Fibroblast of upper back skin (primary cell): ENCODE measurements at places on chromosomes 3 and 15.
A peak's percentile ranks its signal among the peaks of the same experiment; 100 is the strongest.

GRCh38 chr3:12273045-12273695 is 15.7 kb upstream of the PPARG start:
- no peak for DNase-seq

DNA sequence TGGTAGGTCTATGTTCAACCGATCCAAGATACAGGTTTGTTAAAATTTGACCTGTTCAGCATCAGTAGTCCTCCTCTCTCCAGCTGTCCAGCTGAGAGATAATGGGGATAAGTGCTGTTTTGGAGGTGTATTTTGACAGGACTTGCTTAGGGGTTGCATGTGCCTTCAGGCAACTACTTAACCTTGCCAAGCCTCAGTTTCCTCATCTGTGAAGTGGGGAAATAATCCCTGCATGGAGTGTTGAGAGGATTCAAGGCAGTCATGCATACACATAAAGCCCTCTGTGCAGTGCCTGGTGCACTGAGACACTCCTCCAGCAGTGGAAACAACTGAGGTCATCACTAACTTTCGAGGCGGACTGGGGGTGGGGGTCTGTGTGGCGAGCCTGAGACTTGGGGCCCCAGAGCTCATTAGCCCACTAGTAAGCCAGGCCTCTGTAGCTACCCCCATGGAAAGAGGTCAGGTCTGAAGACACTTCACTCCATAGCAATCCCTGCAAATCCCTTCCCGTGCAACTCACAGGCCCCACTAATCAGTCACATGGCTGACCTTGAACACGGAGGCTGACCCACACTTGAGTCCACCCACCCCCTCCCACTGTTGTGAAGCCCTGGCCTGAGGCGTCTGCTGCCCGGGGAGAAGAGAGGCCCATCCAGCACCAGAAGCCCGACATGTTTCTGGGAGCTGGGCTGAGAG is 25.9 kb upstream of the SLC6A6 start:
- no peak for DNase-seq

GRCh38 chr3:14861446-14862302 is 42.9 kb downstream of the FGD5 start:
- no peak for DNase-seq

DNA sequence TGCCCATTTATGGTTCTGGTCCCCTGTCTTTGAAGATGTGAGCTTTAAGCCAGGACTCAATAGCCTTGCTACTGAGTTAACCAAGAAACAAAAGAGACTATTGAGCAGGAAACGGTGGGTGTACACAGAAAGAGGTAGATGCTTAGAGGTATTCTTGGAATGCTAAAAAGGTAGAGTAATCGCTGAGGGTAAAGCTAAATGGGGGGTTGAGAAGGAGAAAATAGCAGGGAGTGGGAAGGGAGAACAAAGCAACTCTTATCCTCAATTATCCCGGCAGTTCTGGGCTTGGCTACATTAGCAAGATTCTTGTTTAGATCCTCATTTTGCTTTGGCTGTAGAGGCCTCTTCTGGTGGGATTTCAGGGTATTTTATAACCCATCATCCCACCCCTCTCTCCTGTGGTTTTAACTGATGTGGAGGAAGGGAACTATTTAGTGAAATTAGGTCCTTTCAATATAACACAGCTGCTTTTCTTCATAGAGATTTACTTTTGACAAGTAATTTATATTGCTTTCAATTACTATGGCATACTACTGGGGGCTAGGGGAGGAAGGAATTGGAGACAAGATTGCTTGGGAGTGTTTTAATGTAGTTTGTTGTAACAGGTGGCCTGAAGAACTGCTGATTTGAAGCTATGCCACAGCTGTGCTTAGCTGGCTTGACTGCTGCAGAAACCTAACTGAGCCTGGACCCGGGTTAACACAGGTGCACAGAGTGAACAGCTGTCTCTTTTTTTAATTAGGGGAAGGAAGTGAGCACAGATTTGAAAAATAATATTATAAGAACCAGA is 234.3 kb upstream of the CCDC54 start:
- DNase-seq: no peak

DNA sequence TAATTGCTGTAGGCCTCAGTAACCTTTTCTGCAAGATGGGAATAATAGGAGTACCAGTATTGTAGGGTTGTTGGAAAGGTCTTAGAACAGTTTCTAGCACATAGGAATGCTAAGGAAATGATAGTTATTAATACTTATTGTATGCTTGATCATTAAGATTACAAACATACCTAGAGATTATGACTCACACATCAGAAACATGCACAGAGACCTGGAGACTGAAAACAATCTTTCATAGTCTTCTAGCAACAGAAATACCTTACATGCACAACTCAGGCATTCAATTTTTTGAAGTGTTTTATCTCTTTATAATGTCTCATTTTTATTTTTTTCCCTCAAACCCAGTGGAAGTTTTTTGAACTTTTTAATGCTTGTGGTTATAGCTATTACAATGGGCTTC is 104.4 kb upstream of the ZBTB20 start:
- DNase-seq: peak; percentile 57

DNA sequence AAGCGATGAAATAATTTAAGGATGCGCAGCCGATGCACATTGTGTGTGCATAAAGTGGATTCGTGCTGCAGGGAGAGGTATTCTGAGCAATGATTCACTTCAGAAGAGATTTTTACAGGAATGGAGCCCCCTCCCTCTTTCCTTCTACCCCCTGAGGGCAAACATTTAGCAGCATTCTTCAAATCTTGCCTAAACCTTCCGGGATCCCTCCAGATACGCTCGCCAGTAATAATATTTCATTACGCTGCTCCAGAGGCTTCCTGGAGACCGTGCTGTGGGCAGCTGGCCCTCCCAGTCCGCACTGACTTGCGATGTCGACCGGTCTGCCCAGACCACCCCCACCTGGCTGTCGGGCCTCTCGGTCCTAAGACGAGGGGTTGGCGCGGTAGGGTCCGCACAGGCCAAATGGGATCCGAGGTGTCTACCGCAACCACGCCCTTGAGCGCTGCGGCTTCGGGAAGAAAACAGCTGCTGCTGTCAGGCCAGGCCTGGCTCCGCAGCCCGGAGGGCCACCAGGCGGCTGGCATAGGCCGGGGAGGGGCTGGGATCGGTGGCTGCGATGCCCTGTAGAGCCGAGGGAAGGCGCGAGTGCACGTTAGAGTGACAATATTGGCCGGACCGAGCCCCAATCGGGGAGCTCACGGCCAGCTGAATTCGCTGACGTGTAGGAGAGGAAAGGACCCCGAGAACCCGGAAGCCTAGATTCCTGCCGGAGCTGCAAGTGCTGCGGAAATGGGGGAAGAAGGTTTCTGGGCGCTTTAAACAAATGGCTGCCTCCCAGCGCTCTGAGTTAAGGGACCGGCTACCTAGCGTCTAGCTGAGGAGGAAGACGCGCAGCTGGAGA is 14.3 kb downstream of the ZIC4 start:
- DNase-seq: peak; percentile 87

DNA sequence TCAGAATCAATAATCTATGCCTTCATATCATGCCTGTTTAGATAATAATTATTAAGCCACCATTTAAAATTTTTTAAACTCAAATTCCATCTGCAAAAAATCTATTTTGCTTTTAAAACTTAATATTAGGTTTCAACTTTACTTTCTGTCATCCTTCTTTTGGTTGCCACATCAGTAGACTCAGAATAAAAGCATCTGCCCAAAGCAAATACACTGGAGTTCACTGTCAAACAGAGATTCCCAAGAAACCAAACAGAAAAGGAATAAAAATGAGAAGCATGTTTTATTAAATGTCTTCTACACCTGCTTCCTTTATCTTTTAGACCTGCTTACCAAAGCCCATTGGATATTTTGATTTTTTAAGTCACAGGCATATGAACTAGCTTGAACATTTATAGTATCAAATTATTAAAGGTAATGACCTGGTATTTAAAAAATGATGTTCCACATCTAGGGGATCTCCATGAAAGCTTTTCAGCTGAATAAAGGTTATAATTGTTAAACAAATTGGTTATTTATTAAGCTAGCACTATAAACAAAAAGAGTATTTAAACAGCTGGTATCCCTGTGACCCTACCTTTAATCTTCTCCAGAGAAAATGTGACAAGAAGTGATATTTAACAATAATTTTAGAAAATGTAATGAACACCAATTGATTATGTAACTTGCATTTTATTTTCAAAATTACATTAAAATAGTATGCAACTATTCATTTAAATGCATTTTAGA is 62.5 kb downstream of the ALCAM start:
- DNase-seq: no peak
